ENCODE measurements at places on chromosomes 7 and 10.

DNA sequence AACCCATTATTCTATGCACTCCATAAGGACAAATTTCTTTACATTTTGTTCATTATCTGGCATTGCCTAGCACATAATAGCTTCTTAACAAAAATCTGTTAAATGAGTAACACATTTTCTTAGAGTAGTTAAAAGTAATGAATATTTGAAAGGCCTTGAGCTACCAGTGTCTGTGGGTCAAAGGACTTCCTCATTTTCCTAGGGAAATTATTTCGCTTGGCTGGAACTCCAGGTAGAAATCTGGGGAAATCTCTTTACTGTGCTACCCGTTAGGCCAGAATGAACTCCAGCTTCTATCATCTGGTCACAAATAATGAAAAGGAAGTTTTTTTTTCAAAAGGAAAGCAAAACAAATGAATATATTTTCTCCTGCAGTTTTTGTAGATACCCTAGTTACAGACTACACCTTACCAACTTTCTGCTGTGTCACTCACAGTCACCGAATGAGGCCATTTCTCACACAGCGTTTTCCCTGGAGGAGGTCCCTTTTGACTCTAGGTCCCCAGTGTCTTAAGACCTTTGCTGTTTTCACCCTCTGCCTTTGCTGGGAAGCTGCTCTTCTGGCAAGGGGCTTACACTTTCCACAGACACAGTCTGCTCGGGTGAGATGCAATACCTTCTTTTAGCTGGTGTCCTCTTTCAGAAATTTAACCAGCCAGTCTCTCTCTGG is 1.6 kb downstream of the SAMD9L start:
- no peak for DNase-seq

DNA sequence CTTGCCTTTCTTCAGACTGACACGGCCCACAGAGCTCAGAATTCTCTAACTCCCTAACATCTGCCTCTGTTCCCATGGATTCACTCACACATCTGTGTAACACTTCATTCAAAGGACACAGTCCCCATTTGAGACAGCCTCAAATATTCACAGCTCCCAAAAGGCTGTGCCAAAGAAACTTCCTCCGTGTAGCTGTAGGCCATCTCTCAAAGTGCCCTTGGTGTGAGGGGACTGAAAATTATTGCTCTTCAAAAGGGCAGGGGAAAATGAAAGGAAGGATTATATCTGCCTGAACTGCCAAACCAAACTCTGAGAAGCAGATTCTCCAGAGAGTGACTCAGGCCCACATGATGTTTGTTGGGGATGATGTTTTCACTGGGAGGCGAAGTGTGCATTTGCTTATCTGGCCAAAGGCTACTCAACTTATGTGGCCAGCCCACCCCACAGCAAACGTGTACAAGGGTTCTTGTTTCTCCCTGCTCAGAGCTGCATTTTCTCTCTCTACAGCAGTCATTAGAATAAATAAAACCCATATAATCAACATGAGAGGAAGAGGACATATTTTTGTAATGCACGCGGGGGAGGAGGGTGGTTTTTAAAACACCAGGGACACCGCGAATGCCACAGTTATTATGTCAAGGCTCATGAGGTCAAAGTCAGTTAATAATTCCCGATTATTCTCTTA is 302.4 kb upstream of the NFE2L3 start:
- DNase-seq: no peak

DNA sequence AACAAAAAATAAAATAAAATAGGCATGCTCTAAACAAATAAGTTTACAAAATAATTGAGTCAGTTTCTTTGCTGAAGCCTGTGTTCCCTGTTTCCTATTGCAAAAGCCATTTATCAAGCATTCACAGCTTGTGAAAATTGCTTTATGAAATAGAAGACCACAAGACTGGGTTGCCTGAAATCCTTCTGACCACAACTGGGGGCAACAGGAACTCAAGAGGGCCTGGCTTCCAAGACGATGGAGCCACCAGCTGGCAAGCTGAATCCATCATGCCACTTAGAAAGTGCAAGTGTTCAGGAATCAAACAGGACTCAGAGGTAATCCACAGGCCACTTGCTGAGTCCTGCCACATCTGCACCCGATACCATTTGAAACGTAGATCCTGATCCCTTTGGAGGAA is 752 bp upstream of the ABCA13 start:
- DNase-seq: no peak

DNA sequence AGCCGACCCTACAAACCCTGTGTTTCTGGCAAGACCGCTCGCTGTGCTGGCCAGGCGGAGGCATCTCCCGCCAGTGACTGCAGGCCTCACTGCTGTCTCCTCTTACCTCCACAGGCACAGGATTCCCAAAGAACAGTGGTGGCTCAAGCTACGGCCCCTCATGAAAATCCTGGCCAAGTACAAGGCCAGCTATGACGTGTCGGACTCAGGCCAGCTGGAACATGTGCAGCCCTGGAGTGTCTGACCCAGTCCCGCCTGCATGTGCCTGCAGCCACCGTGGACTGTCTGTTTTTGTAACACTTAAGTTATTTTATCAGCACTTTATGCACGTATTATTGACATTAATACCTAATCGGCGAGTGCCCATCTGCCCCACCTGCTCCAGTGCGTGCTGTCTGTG is 36.2 kb downstream of the PITRM1 start:
- DNase-seq: peak; percentile 9

GRCh38 chr7:101099969-101100781 is 14.9 kb downstream of the TRIM56 start:
- DNase-seq: no peak

Data from activated naive CD4-positive, alpha-beta T cell treated with anti-CD3 and anti-CD28 coated beads, Interleukin-2, amount 50 U/mL, for 72 hours (primary cell).